DMS153 (cell line): ENCODE measurements at places on chromosomes 3 and 15.

GRCh38 chr3:13189639-13190377, 116.6 kb upstream of the IQSEC1 start:
- no peak for DNase-seq

DNA sequence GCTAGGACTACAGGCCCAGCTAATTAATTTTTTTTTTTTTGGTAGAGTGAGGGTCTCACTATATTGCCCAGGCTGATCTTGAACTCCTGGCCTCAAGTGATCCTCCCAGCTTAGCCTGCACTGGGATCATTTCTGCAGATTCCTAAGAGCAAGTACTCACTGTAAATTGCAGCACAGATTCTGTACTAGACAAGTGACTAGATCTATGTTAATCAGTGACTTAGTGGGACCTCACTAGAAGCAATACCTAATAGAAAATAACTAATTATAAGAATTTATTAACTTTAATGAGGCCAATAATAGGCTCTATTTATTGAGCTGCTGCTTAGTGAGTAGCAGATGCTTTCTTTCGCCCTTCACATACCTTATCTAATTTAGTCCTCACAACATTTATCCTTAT, 10.6 kb upstream of the UTS2B start:
- no peak for DNase-seq

DNA sequence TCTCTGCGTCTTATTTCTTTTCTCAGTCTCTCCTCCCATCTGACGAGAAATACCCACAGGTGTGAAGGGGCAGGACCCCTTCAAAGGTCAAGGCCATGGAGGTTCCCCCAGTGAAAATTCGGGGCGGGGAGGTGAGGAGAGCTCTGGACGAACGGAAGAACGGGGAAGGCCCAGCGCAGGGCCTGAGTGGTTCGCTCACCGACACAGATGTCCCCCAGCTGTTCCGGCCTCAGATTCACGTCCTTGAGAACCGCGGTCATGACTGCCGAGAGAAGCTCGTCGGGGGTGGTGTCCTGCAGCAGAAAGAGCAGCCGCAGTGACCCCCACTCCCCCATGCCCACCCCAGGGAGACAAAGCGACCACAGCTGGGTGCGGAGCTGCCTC, 542 bp downstream of the ACAA1 start:
- DNase-seq: no peak

- DNase-seq: no peak
These were observed 560 bp upstream of the TTLL13 start for GRCh38 chr15:90248789-90249202.

DNA sequence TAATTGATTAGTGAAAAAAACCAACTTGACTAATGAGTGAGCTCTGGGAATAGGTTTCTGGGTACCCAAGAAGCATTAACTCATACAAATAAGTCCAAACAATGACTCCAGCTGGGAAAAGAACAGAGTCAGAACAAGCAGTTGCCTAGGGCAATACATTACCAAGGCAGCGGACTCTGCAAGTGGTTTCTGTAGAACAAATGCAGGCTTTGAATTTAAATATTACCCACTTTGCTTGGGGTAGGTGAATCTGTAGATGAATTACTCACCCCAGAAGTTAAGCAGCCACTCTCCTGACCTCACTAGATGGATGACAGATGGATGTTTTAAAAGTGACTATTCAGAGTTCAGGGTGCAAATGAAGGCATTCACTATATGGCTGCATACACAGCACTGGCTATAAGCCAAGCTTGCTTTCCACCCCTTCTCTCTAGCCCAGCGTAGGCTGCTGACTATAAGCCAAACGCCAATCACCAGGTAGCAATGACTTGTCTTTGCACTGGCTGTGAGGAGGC, 73.1 kb upstream of the BHLHE40 start:
- peak; percentile 39 for DNase-seq

- DNase-seq: no peak
These were observed 79.0 kb downstream of the NAALADL2 start for GRCh38 chr3:174938102-174938501.

GRCh38 chr15:20346082-20346805, 195.4 kb downstream of the GOLGA6L6 start:
- no peak for DNase-seq

GRCh38 chr15:84099181-84099580, 136.4 kb upstream of the GOLGA6L4 start:
- no peak for DNase-seq

DNA sequence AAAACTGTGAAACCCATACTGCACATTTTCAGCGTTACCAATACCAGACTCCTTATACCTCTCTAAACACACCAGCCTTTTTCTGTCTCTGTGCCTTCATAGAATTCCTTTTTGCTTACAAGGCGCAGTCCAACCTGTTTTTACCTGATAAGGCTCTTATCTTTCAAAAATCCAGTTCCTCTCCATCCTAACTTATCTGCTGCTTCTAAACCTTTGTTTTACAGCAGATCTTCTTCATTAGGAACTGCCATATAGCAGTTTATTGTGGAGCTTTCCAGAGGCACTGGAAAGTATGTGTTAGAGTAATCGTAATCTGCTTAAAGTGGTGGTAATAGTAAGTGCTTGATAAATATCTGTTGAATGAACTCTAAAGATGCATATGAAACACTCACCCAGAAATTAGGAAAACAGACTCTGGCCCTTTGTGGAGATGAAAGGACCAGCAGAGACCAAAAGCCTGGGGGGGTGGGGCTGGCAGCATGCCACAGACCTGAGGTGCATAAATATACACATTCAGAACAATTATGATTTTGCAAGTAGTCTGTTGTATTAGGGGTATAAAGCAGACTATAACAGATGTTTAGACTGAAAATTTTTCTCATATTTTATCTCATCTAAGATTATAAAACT, 29.3 kb downstream of the PPP2R3A start:
- DNase-seq: no peak

GRCh38 chr3:170839518-170840100, 30.4 kb downstream of the RPL22L1 start:
- DNase-seq: no peak

- DNase-seq: no peak
These were observed 5.2 kb downstream of the FURIN start for GRCh38 chr15:90873488-90873997.

DNA sequence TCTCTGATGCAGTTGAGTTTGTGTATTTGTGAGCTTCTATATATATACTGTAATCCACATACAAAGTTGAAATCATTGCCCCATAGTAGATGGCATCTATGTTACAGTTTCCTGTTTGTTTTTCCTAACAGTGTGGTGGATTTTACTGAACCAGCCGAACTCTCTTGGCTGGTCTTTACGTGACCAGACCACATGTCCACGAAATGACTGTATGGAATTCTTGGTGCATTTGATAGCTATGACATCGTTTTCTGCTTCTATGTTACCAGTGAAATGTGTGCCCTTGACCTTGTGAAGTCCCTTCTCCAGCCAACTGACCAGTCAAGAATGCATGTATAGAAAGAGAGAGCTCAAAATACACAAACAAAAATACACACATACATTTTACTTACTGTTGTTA, 1.8 kb downstream of the KCNMB2 start:
- no peak for DNase-seq

GRCh38 chr3:129756871-129757270, 136.6 kb downstream of the TMCC1 start:
- no peak for DNase-seq

DNA sequence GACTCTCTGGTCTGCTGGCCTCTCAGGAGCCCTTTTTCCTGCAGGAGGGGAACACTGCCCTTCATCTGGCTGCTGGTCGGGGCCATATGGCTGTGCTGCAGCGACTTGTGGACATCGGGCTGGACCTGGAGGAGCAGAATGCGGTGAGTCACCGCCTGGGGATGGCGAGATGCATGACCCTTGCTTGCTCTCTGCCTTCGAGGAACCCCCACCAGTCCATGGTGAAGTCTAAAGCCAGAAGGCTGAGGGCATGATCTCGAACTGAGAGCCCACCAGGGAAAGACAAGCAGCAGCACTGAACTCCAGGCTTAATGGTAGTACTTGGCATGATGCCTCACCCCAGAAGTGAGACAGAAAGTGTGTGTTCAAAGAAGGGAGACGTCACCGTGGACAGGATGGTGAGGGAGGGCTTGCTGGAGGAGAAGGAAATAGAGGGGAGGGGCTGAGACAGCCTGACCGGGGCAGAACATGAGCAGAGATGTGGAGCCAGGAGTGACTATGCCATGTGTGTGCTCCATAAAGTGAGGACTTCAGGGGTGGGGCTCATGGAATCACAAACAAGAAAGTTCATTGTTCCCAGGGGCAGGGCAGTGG, 19.2 kb downstream of the ANKDD1A start:
- DNase-seq: no peak

DNA sequence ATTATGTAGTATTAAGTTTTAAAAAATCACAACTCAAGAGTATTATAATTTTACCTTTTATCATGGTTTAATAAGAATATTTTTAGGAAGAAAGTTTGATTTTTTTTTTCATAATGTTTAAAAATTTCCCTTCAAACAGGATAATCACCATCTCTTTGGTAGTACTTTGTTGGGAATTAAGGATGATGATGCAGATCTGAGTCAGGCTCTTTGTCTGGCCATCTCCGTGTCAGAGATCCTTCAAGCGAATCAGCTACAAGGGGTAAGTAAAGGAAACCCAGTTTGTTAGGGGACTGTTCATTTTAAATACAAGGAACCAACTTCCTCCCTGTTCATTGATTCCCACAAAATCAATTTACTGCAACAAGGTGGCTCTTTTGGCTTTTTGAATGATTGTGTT, 36.8 kb upstream of the NIT2 start:
- DNase-seq: no peak

- DNase-seq: no peak
These were observed 36.0 kb upstream of the TIMP4 start for GRCh38 chr3:12194669-12195161.

GRCh38 chr15:39582286-39582976, 1.6 kb downstream of the THBS1 start:
- no peak for DNase-seq

DNA sequence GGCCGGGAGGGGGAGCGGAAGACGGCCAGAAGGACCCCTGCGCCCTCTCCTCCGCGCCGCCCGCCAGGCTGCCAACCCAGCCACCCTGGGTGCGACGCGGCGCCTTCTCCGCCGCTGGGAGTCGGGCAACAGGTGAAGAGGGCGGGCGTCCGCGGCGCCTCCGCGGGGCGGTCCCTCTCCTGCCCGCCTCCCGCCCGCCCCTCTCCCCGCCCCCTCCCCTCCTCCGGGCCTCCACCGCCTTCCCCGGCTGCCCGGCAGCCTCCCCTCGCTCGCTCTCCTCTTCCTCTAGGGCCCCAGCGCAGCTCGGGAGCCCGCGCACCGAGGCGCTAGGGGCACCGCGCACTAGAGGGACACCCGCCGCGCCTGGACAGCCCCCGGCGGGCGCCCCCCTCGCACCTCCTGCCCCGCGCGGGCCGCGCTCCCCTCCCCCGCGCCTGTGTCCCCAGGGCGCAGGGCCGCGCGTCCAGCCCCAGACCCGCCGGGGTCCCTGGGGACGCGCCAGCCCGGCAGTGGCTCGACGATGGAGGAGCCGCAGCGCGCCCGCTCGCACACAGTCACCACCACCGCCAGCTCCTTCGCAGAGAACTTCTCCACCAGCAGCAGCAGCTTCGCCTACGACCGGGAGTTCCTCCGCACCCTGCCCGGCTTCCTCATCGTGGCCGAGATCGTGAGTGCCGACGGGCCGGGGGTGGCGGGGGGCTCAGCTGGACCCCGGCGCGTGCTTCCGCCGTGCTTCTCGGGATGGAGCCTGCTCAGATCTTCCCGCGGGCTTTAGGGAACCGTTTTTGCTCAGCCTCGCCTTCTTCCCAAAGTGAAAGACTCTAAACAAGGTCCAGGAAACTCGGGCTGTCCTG, at the start of gene CMTM8:
TSS of gene CMTM8 (plus strand) at position 228 of the 854 bp plus-strand sequence. CDS start at position 521, 293 bp downstream.
- DNase-seq: peak; percentile 18

DNA sequence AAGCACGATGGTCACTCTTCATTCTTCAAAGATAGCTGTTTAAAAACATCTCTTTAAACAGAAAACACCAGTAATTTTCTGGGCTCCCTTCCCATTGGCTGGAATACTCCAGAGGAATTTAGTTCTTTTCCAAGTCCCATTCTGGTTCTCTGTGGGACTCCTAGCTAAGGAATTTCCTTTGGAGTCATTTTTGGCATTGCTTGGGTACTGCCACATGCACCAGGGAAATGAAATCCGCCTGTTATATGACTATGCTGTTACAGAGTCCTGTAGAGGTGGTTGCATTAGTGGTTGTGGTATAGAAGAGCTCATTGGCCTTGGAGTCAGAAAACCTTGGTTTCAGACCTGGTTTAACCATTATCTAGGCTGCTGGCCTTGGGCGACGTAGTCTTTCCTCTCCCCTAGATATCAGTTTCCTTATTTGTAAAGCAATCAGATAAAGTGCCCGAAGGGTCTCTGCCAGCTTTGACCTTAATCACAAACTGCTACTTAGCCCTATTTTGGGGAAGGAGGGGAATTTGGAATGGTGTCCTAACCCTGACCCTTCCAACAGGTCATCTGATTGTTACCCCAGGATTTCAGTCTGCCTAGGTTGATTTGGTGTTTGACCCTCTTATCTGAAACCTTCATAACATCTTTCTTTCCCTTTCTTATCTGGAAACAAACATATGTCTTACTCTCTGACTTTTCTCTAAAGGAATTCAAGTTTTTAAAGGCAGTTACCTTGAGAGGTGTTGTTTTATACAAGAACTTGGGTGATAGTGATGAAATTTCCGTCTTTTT, 13.4 kb downstream of the RTP1 start:
- no peak for DNase-seq

- DNase-seq: no peak
These were observed 28.8 kb downstream of the GBE1 start for GRCh38 chr3:81732642-81733041.

GRCh38 chr3:110568246-110568645, 503.4 kb upstream of the NECTIN3 start:
- DNase-seq: no peak

- no peak for DNase-seq
These were observed 90.8 kb downstream of the LRIG1 start for GRCh38 chr3:66409771-66410754.

DNA sequence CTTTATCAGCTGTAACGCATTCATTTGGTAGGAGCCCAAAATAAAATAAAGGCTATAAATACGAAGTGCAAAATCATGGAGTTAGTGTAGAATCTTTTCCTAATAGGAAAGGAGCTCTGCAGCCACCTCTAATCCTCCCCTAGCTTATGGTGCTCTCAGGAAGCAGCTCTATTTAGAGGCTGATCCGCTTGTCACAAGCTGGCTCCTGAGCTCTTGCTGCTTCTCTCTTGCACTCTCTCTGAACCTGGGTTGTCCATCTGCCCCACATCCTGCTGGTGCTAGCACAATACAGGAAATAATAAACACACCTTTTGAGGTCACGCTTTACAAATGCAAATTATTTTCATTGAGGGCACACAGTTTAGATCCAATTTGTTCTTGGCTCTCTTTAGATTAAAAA, 37.3 kb upstream of the BFSP2 start:
- DNase-seq: peak; percentile 25

DNA sequence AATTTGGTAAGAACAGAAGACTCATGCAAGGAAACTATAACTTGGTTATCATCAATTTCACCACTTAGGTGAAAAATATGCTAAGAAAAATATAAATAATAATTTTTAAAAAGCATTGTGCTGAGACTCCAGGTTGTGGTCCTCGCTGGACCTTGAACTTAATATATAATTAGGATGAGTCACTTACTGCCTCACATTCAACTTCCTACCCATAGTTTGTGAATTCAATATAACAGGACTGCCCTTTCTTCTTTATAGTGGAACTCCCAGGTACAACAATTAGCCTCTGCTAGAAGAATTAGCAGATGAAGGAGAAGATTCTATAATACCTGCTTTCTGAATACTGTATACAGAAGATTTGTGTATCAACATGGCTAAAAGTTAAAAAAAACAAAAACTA, 149.1 kb upstream of the SPRED1 start:
- DNase-seq: no peak

GRCh38 chr15:29535952-29536351, 266.3 kb upstream of the NSMCE3 start:
- no peak for DNase-seq
